ENCODE measurements at places on chromosomes 6 and 20.

GRCh38 chr6:5582762-5583161 lies 321.4 kb downstream of the FARS2 start:
- no peaks in the 10 kb centered on the region for H3K4me1 ChIP-seq
- no peak overlapping the region for H3K27ac ChIP-seq
- no peak for DNase-seq
- H3K36me3 ChIP-seq: no peaks in the 10 kb centered on the region
- H3K4me3 ChIP-seq: no peak overlapping the region

- no peak overlapping the region for H3K27ac ChIP-seq
- H3K27me3 ChIP-seq: no peaks in the 10 kb centered on the region
- H3K4me3 ChIP-seq: no peak overlapping the region
- H3K4me1 ChIP-seq: no peaks in the 10 kb centered on the region
- no peak for DNase-seq
Measured at GRCh38 chr20:25461786-25462545, 54.5 kb downstream of the GINS1 start.

DNA sequence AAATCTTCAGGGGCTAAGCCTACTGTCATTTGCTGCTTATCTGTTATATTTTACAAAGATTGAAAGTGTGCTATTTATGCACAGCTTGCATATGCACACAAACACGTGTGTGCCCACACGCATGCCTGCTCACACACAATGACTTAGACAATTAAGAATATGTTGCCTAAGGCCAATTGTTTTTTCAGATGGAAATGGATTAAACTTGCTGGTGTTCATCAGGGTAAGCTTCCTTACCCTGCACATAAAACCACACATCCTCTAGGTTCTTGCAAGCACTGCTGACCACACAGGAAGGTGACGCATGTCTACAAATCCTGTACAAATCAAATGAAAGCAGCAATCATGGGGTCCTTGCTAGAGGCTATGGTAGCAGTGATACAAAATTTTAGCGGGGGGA lies 58.4 kb downstream of the GJA10 start:
- no peak for DNase-seq
- no peaks in the 10 kb centered on the region for H3K27me3 ChIP-seq
- H3K36me3 ChIP-seq: no peaks in the 10 kb centered on the region
- H3K4me3 ChIP-seq: no peak overlapping the region

DNA sequence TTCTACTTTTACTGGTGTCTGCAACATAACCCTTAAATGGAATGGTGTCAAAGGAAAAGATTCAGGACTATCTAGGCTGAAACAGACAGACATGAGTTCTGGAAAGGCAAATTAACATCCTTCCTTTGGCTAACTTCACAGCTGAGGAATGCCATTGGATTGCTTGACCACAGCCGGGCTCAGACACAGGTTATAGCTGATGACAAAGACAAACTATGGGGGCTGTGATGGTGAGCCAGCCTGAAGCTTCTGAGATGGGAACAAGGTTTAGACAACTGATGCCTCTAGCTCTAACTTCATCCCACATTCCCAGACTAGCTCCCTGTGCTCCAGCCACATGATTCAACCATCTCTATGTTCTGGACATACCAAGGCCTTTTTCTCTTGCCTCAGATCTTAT lies 15.3 kb downstream of the POLR1C start:
- no peaks in the 10 kb centered on the region for H3K27me3 ChIP-seq
- no peak overlapping the region for H3K27ac ChIP-seq
- no peaks in the 10 kb centered on the region for H3K4me1 ChIP-seq
- H3K36me3 ChIP-seq: no peaks in the 10 kb centered on the region
- DNase-seq: no peak

DNA sequence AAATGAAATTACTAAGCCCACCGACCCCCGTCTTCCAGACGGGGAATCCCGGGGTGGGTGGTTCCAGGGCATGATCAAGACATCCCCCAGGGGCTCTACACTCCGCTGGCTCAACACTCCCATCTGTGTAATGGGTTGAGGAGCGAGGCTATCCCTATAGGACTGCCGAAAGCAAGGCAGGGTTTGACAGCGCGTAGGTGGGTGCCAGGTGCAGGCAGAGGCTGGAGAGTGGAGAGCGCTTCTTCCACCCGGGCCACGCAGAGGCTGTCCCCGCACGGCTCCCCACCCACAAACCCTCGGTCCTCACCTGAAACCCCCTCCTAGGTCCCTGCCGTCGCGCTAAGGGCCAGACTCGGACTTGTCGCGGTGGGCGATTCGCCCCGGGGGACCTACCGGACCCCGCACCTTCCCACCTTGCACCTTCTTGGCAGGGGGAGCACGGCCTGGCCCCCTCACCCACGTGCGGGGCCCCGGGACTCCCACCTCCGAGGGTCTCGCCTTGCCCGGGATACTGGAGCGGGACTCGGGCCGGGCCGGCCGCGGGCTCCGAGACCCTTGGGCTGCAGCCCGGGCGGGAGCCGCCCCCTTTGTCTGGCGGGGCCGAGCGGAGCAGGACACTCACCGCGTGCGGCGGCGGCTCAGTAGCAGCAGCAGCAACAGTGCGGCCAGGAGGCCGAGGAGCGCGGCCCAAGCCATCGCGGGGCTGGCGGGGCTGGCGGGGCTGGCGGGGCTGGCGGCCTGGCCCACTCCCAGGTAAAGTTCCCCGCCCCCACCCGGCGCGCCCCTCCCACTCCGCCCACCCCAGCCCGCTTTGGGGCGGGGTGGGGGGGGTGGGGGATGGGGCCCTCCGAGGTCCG lies at the start of gene PTGIS:
TSS of gene PTGIS (minus strand) at position 717 of the 857 bp plus-strand sequence. CDS start at position 696, 21 bp downstream.
- H3K27me3 ChIP-seq: no peaks in the 10 kb centered on the region
- H3K4me1 ChIP-seq: peaks cover 11% of the 10 kb centered on the region
- no peaks in the 10 kb centered on the region for H3K36me3 ChIP-seq
- DNase-seq: no peak
- H3K4me3 ChIP-seq: peak within 1 kb of the TSS; percentile 61
- peak within 1 kb of the TSS; percentile 91 for H3K27ac ChIP-seq

DNA sequence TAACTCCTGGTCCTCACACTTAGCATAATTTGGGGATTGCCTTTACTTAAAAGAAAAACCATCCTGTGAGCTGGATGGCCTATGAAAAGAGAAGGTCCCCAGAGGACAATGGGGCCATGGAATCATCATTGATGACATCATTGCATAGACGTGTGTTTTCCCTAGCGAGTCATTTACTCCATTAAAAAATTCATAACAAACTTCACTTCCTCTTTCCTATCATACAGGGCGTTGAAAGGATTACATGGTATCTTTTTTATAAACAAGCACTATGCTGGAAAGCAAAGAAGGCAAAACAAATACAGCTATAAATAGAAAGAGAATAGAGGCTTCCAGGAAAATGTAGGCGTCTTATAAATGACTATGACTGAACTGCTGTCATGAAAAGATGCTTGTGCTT lies 11.3 kb upstream of the COL12A1 start:
- H3K36me3 ChIP-seq: no peaks in the 10 kb centered on the region
- H3K4me3 ChIP-seq: no peak overlapping the region

GRCh38 chr6:71599359-71599758 lies 287.0 kb upstream of the RIMS1 start:
- no peaks in the 10 kb centered on the region for H3K4me1 ChIP-seq
- DNase-seq: no peak
- H3K36me3 ChIP-seq: no peaks in the 10 kb centered on the region
- no peaks in the 10 kb centered on the region for H3K27me3 ChIP-seq
- H3K4me3 ChIP-seq: no peak overlapping the region

DNA sequence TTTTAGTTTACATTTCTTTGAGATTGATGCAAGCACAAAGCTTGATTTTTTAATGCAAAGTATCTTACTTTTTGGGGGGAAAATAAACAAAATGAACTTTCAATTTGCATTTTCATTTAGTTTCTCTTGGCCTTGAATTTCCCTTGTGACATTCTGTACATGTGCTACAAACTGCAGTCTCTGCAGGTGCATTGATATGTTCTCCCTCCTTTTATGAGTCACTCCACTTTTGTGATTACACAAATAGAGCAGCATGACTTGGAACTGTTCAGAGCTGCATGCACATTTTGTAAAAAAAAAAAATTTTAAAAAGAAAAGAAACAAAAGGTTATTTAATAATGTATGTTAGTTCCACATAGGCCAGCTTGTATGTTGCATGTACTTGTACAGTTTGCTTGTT lies 220.0 kb upstream of the KCNQ5 start:
- no peak for DNase-seq
- no peaks in the 10 kb centered on the region for H3K36me3 ChIP-seq
- H3K27ac ChIP-seq: no peak overlapping the region
- H3K4me1 ChIP-seq: no peaks in the 10 kb centered on the region
- H3K27me3 ChIP-seq: no peaks in the 10 kb centered on the region

GRCh38 chr6:45500924-45501816 lies 123.4 kb upstream of the SUPT3H start:
- H3K27ac ChIP-seq: no peak overlapping the region
- no peaks in the 10 kb centered on the region for H3K4me1 ChIP-seq
- DNase-seq: no peak
- H3K4me3 ChIP-seq: no peak overlapping the region

GRCh38 chr6:137089305-137089704 lies 44.5 kb upstream of the IL20RA start:
- H3K27ac ChIP-seq: no peak overlapping the region
- H3K4me3 ChIP-seq: no peak overlapping the region
- no peak for DNase-seq
- no peaks in the 10 kb centered on the region for H3K36me3 ChIP-seq
- no peaks in the 10 kb centered on the region for H3K27me3 ChIP-seq
- H3K4me1 ChIP-seq: no peaks in the 10 kb centered on the region

GRCh38 chr6:122458087-122458486 lies 13.5 kb downstream of the SERINC1 start:
- peaks cover 6% of the 10 kb centered on the region for H3K4me1 ChIP-seq
- no peak overlapping the region for H3K27ac ChIP-seq
- no peaks in the 10 kb centered on the region for H3K36me3 ChIP-seq
- DNase-seq: no peak

Data from testis (tissue), 5 donors.